ENCODE measurements at places on chromosomes 16 and 17. TPM values are rescaled to one million over a fixed set of nuclear protein-coding genes. Genes with fewer than 3 reads are reported as not detected.
A peak's percentile ranks its signal among the peaks of the same experiment; 100 is the strongest.

DNA sequence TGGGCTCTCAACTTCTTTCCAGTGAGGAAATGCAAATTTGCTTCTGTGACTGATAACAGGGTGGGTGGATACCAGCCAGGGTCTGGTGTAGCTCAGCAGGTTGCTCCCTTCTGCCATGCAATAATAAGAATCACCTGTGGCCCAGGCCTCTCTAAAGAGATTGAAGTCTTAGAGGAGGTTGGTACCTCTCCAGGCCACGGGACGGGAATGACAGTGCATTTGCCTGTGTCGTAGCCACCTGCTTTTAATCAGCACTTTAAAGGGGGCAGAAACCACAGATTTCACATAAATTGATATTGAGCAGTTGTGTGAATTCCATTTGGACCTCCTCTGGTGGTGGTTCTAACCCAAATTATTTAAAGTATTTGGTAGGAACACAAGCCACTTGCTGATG lies 246.9 kb downstream of the PRKCA start:
- H3K27me3 ChIP-seq, result no peaks in the 10 kb centered on the region
- no peak overlapping the region for H3K27ac ChIP-seq
- H3K4me1 ChIP-seq, result peaks cover 56% of the 10 kb centered on the region
- no peak overlapping the region for H3K4me3 ChIP-seq
- peaks cover 25% of the 10 kb centered on the region for H3K36me3 ChIP-seq
- DNase-seq, result no peak

DNA sequence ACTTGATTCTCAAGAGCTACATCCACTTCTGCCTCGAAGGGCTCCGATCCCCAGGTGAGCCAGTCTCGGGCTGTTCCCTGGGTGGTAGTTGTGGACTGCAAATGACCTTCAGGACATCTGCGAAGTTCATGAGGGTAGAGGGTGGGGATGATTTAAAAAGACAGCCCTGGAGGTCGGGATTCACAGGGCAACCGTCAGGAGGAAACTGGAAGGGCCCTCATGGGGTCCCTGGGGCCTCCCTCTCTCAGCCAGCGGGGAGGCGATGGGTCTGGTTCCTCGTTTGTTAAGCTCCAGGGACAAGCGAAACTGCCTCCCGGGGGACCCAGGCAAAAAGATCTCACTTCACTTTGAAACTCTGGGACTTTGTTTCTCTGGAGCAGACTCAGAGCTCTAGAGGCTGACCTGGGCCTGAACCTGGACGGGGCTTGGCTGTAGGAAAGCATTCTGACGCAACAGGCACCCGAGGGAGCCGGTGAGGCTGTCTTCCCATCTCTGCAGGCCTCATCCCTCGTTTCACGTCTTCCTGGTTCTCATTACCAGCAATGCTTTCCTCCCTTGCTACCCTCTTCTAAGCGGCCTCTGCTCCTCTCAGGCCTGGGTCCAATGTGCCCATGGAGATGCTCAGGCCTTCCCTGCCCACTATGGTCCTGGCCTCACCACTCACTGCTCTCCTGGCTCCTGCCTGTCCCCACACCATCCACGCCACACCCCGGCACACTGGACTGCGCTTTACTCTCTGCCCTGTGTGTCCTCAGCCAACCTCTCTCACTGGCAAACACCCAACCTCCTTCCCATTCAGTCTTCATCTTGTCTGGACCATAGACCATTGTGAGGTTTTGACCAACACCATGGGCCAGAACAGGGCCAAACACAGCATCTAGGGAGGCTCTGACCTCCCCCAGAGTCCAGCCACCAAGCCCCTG lies 214.2 kb upstream of the TNRC6C start:
- no peak overlapping the region for H3K27ac ChIP-seq
- H3K4me3 ChIP-seq, result no peak overlapping the region
- H3K4me1 ChIP-seq, result no peaks in the 10 kb centered on the region

GRCh38 chr16:64013856-64014255 lies 1108.0 kb downstream of the CDH11 start:
- no peak overlapping the region for H3K27ac ChIP-seq
- H3K27me3 ChIP-seq, result no peaks in the 10 kb centered on the region
- H3K4me1 ChIP-seq, result no peaks in the 10 kb centered on the region
- no peaks in the 10 kb centered on the region for H3K36me3 ChIP-seq
- H3K4me3 ChIP-seq, result no peak overlapping the region

DNA sequence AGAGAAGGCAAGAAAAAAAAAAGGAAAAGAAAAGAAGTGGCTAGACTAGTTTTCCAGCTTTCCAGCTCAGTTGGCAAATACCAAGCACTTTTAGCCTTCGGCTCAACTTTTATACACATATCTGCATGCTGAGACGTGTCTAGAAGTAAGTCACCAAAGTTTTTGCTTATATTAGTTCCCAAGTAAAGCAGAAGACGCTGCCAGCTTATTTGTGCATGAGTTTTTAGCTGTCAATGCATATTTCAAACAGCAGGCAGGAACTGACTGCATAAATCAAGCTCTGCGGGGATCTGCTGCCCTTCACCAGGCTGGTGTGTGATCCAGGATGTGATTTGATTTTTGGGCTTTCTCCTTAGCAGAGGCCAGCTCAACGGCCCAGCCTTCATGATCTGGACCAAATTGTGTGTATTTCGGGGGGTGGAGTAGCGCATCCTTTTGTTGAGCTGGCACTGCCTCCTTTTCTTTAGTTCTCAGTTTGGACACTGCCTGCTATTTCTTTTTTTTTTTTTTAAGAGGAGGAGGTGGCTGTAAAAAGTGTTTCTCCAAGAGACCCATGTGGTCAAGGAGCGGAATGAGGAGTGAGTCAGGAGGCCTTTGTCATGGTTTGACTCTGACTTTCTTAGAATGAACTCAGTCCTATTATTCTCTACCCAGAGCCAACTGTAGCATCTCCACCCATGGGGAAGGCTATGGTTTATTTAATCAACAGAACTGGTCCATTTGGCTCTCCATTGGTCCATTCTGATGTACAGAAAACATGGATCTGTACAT lies 162.6 kb upstream of the XYLT1 start:
- no peaks in the 10 kb centered on the region for H3K4me1 ChIP-seq
- no peak overlapping the region for H3K4me3 ChIP-seq
- peaks cover under 1% of the 10 kb centered on the region for H3K36me3 ChIP-seq
- DNase-seq, result no peak
- no peak overlapping the region for H3K27ac ChIP-seq

- no peaks in the 10 kb centered on the region for H3K27me3 ChIP-seq
- peak; percentile 32 for DNase-seq
- peaks cover 2% of the 10 kb centered on the region for H3K4me1 ChIP-seq
- H3K4me3 ChIP-seq, result no peak overlapping the region
Measured at GRCh38 chr16:14405611-14406537, 224.2 kb downstream of the PARN start.

- H3K36me3 ChIP-seq, result no peaks in the 10 kb centered on the region
- peaks cover 30% of the 10 kb centered on the region for H3K27me3 ChIP-seq
- H3K4me1 ChIP-seq, result no peaks in the 10 kb centered on the region
- DNase-seq, result no peak
Measured at GRCh38 chr17:51559778-51560177, 299.4 kb downstream of the UTP18 start.

DNA sequence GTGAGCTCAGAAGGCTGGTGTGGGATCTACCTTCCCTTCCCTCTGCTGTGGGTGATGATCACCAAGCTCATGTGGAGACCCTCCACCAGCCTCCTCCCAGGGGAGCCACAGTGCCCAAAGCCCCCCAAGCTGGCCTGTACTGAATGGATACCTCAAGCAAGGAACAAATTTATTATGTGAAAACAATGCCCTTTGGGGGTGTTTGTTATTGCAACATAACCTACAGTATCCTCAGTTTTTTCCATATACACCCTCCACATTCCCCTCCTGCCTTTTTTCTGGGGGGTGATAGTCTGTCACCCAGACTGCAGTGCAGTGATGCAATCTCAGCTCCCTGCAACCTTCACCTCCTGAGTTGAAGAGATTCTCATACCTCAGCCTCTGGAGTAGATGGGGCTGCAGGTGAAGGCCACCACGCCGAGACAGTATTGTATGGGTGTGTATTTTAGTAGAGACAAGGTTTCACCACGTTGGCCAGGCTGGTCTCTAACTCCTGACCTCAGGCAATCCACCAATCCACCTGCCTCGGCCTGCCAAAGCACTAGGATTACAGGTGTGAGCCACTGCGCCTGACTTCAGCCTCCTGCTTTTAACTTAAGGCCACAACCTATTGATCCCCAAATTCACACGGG lies 215.9 kb downstream of the CPPED1 start:
- DNase-seq, result no peak
- peaks cover 12% of the 10 kb centered on the region for H3K27me3 ChIP-seq
- H3K27ac ChIP-seq, result no peak overlapping the region
- no peak overlapping the region for H3K4me3 ChIP-seq
- H3K4me1 ChIP-seq, result peaks cover 14% of the 10 kb centered on the region

DNA sequence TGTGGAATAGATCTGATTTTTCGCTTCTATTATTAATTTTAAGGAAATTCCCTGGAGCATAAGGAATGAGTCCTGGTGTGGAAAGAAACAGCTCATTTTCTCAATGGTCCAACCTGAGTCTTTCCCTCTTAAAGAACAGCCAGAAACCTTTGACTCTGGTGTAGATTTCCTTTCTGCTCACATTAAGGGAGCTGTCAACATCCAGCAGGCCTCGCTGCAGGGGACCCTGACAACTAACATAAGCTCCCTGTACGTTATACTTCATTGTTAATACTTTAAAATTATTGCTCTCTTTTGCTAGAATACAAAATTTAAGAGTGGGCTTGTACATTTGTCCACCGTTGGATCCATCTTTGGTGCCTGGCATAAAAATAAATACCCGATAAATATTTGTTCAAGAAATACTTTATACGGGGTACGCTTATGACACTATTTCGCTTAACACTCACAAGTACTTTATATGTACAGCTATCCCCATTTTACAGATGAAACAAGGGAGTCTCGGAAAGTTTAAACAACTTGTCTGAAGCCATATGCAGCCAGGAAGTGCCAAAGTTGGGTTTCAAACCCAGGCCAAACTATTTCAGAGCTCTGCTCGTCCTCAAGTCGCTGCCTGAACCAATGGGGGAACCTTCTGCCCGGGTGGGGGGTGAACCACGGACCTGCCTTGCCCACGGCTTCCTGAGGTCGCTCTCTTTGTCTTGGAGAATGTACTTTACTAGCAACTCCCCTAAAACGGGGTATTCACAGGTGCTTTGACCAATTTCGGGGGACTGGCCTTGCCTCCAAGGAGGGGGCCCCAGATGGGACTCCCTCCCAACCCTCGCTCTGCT lies 611 bp downstream of the SMARCE1 start:
- H3K27ac ChIP-seq, result peak overlapping the region; percentile 97
- H3K4me3 ChIP-seq, result peak overlapping the region; percentile 92
- H3K4me1 ChIP-seq, result peaks cover 46% of the 10 kb centered on the region
- peak; percentile 58 for DNase-seq
- H3K36me3 ChIP-seq, result peaks cover 29% of the 10 kb centered on the region

- H3K4me1 ChIP-seq, result peaks cover 17% of the 10 kb centered on the region
- no peaks in the 10 kb centered on the region for H3K27me3 ChIP-seq
- no peak for DNase-seq
- H3K27ac ChIP-seq, result no peak overlapping the region
- H3K36me3 ChIP-seq, result peaks cover 37% of the 10 kb centered on the region
Measured at GRCh38 chr16:11058832-11059231, 114.5 kb downstream of the CLEC16A start.

GRCh38 chr17:74340470-74341023 lies 14.5 kb downstream of the KIF19 start:
- no peaks in the 10 kb centered on the region for H3K36me3 ChIP-seq
- no peak overlapping the region for H3K27ac ChIP-seq
- H3K4me1 ChIP-seq, result no peaks in the 10 kb centered on the region
- no peak overlapping the region for H3K4me3 ChIP-seq
- H3K27me3 ChIP-seq, result peaks cover 1% of the 10 kb centered on the region

Gene TPSG1
- total RNA-seq, result not detected

Gene TBC1D3E
- total RNA-seq, result not detected

Gene ARHGDIG
- total RNA-seq, result not detected

Gene MYADML2
- total RNA-seq, result not detected

Gene CLEC3A
- total RNA-seq, result not detected

Gene SP6
- 0.12 TPM for total RNA-seq

Gene NFATC2IP
- total RNA-seq, result 64.6 TPM
